ENCODE measurements at places on chromosomes 13 and 19.

DNA sequence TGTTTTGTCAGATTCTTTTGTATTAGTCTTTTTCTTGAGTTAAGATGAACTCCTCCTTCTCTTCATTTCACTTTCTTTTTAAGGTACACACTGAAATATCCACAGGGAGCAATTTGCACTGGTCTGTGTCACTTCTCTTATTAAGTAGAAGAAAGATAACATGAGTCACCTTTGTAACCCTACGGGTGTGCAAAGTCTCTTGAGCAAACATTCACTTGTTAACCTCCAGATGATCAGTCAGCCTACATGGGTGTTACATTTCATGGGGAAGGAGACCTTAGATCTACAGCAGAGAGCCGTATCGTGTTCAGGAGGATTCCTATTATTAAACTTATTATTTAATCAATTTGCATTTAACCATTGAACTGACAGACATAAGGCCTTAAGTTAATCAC, 5.1 kb downstream of the ZNF507 start:
- no peak for DNase-seq

DNA sequence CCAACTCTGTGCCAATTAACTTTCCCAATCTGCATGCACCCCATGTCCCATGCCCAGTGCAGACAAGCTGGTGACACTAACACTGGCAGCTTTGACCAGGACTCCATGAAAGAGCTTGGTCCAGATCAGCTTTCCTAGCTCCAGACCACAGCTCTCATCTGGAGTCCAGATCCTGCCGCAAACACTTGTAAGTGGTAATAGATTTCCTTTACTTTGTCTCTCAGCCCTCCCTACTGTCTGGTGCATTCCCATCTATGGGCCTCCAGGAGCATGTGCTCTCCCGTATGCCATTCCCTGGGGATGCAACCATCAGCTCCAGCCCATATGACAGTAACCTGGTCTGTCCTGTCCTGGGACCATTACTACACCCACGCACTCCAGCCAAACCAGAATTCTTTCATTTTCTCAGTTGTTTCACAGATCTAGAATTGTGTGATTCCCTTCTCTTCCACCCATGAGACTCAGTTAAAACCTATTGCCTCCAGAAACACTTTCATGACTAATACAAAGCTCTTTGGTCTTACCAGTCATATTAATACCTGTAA, 4.9 kb upstream of the STARD13 start:
- DNase-seq: no peak

- no peak for DNase-seq
Observed at GRCh38 chr13:20332361-20333096, 100.4 kb upstream of the GJB6 start.

DNA sequence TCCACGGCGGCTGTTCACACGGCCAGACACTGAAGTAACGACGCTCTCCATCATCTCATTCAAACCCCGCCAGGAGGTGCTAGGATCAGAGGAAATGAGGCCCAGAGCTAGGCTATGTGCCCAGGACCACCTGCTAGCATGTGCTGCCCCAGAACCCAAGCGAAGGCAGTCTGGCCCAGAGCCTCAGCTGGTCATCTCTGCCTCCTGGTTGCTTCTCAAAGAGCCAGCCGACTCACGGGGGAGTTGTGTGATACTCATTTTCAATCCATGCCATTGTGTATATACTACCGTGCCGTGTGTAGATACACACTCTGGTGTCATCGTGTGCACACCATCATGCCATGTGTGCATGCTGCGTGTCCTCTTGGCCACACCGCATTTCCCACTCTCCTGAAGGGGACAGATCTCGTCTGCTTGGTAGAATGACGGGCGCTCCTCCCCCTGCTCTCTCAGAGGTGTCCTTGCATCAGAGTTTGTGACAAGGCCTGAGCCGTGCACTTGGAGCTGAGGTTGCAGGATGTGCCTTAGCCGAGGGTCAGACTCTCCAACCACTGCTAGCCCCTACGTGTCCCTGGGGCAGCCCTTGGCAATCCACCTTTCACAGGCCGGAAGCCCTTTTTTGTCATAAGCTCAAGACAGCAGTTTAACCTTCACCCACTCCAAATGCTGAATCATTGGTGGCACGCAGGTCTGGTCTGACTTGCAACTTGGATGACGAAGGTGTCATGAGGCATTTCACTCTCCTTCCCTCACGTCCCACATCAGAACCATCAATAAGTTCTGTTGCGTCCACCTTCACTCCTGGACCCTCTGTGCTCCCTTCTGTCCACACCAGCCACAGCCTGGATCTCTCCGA, 130.4 kb downstream of the CRYL1 start:
- no peak for DNase-seq

GRCh38 chr13:75947448-75947847, 311.3 kb downstream of the LMO7 start:
- no peak for DNase-seq

DNA sequence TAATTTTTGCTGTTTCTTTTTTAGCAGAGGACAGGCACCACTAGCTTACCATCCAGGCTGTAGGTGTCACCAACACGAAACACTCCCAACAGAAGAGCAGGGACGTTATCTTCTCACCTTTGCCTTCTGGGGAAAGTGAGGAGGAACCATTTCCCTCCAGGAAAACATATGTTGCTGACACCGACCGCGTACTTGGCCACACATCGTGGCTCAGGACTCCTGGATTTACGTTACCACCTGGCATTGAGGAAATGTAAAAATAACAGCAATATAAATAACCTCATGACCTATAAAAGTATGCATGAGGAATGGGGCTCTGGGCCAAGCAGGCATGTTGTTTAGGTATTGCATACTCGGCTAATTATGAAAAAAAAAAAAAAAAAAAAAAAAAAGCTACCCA, 525.1 kb downstream of the MYO16 start:
- DNase-seq: no peak

- no peak for DNase-seq
Observed at GRCh38 chr13:48636550-48636949, 17.2 kb upstream of the CYSLTR2 start.

DNA sequence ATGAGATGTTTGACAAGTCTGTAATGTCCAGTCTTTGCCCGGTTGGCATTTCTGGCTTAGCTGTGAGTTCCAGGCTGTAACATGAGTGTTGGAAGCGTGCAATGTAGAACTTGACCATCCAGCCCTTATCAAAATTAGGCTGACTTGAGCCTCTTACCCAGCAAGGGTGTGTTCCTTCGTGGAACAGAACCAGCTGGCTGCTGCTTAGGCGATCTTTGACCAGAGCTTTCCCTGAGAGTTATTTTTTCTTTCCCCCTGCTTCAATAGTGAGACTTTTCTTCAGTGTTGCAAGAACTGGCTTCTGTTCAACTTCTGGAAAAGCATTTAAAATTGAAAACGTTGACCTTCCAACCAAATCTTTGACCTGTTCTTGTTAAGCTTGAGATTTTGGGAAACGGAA, 6.5 kb downstream of the TNFSF13B start:
- no peak for DNase-seq

DNA sequence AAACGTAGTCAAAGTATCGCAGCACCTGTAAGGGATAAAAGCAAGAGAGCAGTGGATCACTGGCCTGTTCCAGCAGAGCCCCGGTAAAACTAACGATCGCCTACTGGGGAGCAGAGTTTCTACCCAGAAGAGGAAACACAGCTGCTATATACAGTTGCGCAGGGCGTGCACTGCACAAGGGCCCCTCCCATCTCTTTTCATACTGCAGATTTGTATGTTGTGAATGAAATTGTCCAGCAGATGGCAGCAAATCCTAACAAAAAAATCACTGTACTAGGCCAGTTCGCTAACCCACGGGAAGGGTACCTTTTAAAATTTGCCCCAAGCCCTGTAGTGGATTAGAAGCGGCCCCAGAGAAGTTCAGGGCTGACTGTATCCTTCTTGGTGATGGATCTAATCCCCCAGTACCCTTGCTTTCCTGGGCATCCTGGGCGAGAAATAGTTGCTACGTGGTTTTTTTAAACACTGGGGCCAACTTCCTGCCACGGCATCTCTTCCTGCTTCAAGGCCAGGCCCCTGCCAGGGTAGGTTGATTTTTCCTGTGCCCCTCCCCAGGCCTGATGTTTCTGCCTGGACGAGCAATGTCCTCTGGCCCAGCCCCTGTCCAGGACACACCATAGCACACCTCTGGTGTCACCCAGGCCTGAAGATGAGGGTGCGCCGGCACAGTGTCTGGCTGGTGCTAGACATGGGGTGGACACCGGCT, 127.0 kb downstream of the IER2 start:
- peak; percentile 72 for DNase-seq

- DNase-seq: no peak
Observed at GRCh38 chr13:95073747-95074311, 227.4 kb downstream of the ABCC4 start.

DNA sequence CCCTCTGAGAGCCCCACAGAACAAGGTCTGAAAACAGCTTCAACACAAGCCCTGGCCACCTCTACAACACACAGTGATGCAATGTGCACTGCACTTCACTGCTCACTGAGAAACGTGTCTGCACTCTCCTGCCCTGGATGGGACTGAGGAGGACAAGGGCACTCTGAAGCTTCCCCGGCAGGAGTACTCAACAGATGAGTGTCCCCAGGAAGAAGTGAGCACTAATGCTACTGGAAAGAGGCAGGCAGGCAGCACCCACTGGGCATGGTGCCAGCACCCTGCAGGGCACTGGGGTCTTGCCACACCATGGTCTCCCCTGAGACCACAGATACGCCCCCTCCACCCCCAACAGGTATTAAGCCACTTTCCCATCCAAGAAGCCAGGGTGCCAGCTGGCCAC, 17.7 kb upstream of the SLC35E1 start:
- DNase-seq: no peak

GRCh38 chr19:6516659-6517291, 14.1 kb upstream of the TNFSF9 start:
- peak; percentile 86 for DNase-seq

GRCh38 chr19:4399812-4400134, 574 bp downstream of the SH3GL1 start:
- no peak for DNase-seq

DNA sequence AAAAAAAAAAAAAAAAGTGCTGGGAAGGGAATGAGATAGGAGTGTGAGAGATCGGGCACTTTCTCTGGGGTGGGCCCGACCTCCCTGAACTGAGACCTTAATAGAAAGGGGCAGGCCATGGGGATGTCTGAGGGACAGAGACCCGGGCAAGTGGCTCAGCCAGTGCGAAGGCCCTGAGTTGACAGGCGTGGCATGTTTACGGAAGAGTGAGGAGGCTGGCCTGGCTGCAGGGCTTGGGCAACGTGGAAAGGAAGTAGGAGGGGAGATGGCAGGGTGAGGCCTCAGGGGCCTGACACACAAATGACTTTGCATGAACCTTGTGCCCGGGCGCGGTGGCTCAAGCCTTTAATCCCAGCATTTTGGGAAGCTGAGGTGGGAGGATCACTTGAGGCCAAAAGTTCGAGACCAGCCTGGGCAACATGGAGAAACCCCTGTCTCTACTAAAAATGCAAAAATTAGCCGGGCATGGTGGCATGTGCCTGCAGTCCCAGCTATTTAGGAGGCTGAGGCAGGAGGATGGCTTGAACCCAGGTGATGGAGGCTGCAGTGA, 13.9 kb downstream of the FCHO1 start:
- no peak for DNase-seq

- DNase-seq: no peak
Observed at GRCh38 chr13:32041429-32041828, 9.9 kb downstream of the FRY start.

GRCh38 chr13:112328936-112329335, 47.2 kb upstream of the SPACA7 start:
- no peak for DNase-seq

DNA sequence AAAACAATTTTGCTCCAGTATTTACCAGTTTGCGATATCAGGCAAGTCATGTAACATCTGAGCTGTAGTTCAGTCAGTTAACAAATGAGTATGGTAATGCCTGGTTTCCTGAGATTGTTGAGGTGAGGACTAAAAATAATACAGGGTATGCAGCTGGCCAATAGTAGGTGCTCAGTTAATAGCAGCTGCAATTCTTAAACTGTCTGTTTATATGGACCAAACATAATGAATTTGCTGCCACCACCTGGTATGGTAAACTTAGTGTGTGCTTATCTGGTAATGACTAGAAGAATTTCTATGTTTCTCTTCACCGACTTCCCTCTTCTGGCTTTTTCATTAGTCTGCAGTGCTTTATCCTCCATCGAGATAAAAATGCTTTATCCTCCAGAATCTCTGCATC, 9.1 kb downstream of the ZMYM2 start:
- DNase-seq: no peak

GRCh38 chr19:32352241-32352630, 6.8 kb downstream of the ZNF507 start:
- DNase-seq: no peak

DNA sequence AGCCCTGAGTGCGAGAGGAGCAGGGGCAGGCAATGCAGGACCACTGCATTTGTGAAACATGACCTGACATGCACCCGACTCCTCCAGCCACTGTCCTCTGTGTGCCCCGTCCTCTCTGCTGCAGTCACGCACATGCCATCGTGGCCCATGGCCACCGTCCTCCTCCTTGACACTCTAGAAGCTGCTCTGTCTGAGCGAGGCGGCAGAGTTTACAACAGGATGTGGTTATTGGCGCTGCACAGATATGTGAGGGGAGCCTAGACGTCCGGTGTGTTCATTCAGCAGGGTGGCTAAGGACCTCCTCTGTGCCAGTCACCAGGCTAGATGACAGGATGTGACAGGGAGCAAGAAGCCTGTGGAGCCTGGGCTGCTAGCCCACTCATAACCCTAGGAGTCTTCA, 277.8 kb downstream of the FOXO1 start:
- DNase-seq: peak; percentile 79

DNA sequence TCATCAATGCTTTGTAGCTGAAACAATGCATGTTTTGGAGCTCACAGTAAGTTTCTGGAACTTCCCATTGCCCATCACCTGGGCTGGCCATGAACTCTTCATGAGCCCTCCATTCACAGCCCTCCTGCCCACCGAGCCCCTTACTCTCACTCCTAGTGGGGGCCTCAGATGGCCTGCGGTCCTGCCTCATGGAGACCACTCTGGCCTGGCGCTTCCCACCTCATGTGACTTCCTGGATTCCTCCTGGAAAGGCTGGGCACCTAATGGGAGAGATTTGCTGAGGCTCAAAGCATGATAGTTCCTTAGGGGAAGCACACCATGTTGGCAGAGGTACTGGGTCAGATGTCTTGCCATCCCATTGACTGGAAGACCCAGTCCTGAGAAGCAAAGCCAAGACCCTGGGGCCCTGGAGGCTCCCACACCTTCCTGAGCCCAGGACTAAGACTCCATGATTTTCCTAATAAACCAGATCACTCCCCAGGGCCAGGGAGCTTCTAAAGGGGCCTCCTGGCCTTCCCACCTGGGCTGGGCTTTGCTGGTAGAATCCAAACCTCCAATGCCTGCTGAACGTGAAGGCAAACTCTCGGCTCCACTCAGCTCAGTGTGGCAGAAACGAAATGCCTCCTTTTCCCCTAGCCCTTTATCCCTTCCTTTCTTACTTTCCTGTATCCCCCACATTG, 49.4 kb upstream of the ZNF536 start:
- DNase-seq: no peak

- DNase-seq: no peak
Observed at GRCh38 chr13:35219021-35219420, 257.5 kb downstream of the MAB21L1 start.

DNA sequence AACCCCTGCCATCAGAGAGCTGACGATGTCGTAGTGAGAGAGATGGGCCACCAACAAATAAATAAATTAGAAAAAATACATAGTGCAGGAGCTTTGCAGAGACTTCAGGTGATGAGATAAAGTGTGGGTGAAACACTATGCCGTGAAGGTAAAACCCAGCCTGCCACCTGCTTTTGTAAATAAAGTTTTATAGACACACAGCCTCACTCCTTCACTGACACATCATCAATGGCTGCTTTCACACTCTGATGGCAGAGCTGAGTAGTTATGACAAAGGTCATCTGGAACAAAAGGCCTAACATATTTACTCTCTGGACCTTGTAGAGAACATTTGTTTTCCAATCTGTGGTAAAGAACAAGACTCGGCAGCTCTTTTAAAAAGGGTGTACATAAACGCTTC, 45.0 kb downstream of the MBD3L2B start:
- DNase-seq: no peak

Data from activated T-helper 1 cell treated with anti-CD3 and anti-CD28 coated beads, Interleukin-12 subunit alpha, Interleukin-12 subunit beta, Interleukin-2, Interleukin-4 antibody, amounts not matched to agents 30 ng/mL and 10 ng/mL and 1 ng/mL, durations not matched to agents 14 hours and 24 hours and 36 hours (primary cell).